Activated naive CD4-positive, alpha-beta T cell treated with anti-CD3 and anti-CD28 coated beads for 36 hours (primary cell): ENCODE measurements at places on chromosomes 13 and 19. TPM values are rescaled to one million over a fixed set of nuclear protein-coding genes. Genes with fewer than 3 reads are reported as not detected.
A peak's percentile ranks its signal among the peaks of the same experiment; 100 is the strongest.

- no peaks in the 10 kb centered on the region for H3K36me3 ChIP-seq
- DNase-seq = no peak
- H3K4me3 ChIP-seq = no peak overlapping the region
Observed at GRCh38 chr13:66180836-66181235, 1049.3 kb downstream of the PCDH9 start.

MZT1 gene
- 32.9 TPM for total RNA-seq

DNA sequence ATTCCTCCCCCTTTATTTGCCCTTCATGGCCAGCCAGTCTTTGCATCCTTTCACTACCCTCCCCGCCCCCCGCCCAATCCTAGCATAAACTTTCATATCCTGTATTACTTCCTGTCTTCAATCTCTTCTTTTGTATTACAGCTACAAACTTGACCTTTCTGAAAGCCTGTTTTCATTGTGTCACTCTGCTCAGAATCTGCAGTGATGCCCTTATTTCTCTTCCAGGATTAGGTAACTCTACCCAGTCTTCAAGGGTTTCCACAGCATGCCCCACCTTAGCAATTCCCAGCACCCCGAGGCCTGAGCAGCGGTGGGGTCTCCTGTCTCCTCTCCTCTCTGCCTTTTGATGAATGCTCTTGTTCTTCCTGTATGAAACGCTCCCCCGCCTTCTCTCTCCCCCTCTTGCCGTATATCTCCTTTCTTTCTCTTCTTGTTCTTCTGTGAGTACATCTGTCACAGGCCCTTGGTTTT, 145.6 kb downstream of the SHISA2 start:
- H3K4me3 ChIP-seq = no peak overlapping the region
- no peaks in the 10 kb centered on the region for H3K36me3 ChIP-seq
- H3K27ac ChIP-seq = no peak overlapping the region
- H3K4me1 ChIP-seq = peaks cover 6% of the 10 kb centered on the region
- H3K27me3 ChIP-seq = no peaks in the 10 kb centered on the region

ADGRE3 gene
- not detected for total RNA-seq

DNA sequence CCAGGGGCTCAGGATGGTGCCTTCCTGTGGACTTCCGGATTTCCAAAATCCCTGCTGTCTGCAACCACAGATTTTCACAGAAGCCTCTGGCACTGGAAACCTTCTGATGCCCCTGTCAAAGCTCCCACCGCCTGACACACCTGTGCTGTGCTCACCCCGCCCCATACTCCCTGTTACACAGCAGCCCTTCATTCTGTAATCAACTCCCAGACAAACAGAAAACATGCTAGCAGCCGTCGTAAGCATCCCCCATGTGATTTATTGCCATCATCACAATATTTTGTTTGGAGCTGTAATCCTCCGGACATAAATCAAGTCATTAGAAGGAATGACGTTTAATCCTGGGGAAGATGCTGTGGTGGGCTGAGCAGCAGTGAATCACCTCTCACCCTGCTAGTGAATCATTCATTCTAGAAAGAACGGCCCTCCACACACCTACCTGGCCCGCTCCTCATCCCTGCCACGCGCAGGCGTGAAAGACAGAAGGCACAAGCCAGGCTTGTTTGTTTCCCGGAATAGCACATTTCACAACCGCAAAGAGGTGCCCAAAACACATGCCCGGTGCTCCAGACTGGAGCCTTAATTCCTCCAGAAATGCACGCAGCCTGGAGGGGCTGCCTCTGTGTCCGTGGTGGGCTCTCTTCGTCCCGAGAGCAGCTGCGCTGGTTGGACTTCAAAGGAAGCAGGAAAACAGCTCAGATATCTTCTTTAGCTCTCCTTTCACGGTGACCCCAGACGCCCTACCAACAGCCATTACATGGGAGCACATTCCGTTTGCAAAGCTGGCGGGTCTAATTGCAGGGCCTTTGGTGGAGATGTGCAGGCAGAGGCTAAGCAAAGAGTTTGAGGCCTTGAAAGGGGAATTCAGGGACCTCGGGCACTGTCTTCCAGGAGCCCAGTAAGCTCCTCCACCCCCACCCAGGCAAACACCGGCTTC, 41.3 kb upstream of the KCTD15 start:
- H3K4me3 ChIP-seq = no peak overlapping the region
- peaks cover 11% of the 10 kb centered on the region for H3K27me3 ChIP-seq
- H3K4me1 ChIP-seq = no peaks in the 10 kb centered on the region
- no peaks in the 10 kb centered on the region for H3K36me3 ChIP-seq

- no peak overlapping the region for H3K4me3 ChIP-seq
- DNase-seq = no peak
- no peaks in the 10 kb centered on the region for H3K4me1 ChIP-seq
- H3K27ac ChIP-seq = no peak overlapping the region
Observed at GRCh38 chr13:89294115-89294867, 1623.1 kb downstream of the SLITRK5 start.

TPRX1 gene
- not detected for total RNA-seq

DNA sequence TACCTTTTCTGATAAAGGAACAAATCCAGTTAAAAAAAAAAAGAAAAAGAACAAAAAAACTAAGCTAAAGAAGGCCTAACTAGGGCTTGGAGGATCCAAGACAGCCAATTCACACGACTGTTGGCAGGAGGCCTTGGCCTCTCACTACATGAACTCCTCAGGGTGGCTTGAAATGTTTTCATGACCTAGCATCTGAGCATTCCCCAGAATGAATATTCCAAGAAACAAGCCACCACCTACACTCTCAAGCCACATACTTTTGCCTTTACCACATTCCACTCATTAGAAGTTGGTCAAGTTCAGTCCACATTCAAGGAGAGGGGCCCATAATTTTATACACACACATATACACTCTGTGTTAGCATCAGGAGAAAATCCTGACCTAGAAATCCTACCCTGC, 97.6 kb upstream of the SIAH3 start:
- no peak overlapping the region for H3K4me3 ChIP-seq
- H3K36me3 ChIP-seq = no peaks in the 10 kb centered on the region
- H3K27me3 ChIP-seq = no peaks in the 10 kb centered on the region
- DNase-seq = no peak

GRCh38 chr13:48570216-48570828, 37.4 kb upstream of the RCBTB2 start:
- H3K27me3 ChIP-seq = peaks cover 14% of the 10 kb centered on the region
- H3K36me3 ChIP-seq = no peaks in the 10 kb centered on the region
- DNase-seq = no peak
- no peak overlapping the region for H3K27ac ChIP-seq
- H3K4me1 ChIP-seq = peaks cover 7% of the 10 kb centered on the region
- no peak overlapping the region for H3K4me3 ChIP-seq

DNA sequence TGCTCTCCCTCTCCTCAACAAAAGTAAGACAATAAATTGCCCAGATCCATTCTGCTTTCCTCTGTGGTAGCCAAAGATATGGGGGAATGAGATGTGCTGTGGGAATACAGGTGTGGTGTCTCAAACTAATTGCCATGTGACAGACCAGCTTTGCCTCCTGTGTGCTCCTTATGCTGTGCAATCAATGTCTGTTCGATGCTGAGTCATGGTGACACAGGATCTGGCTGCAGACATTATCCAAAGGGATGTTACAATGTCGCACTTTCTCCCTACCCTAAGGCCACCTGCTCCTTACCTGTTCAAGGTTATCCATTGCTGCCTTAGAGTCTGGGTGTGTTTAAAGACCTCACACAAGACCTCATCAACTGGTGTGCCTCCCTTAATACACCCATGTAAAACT, 32.5 kb downstream of the FGF14 start:
- H3K27ac ChIP-seq = no peak overlapping the region
- peaks cover 7% of the 10 kb centered on the region for H3K27me3 ChIP-seq
- H3K36me3 ChIP-seq = no peaks in the 10 kb centered on the region
- H3K4me3 ChIP-seq = no peak overlapping the region
- H3K4me1 ChIP-seq = no peaks in the 10 kb centered on the region
- DNase-seq = no peak

- no peak overlapping the region for H3K4me3 ChIP-seq
- no peaks in the 10 kb centered on the region for H3K36me3 ChIP-seq
- no peak for DNase-seq
- H3K27me3 ChIP-seq = no peaks in the 10 kb centered on the region
Observed at GRCh38 chr19:8025316-8025715, 19.9 kb upstream of the ELAVL1 start.

- H3K4me1 ChIP-seq = no peaks in the 10 kb centered on the region
- no peak for DNase-seq
- no peak overlapping the region for H3K27ac ChIP-seq
- H3K27me3 ChIP-seq = no peaks in the 10 kb centered on the region
Observed at GRCh38 chr13:103618151-103618550, 551.9 kb upstream of the SLC10A2 start.

DNA sequence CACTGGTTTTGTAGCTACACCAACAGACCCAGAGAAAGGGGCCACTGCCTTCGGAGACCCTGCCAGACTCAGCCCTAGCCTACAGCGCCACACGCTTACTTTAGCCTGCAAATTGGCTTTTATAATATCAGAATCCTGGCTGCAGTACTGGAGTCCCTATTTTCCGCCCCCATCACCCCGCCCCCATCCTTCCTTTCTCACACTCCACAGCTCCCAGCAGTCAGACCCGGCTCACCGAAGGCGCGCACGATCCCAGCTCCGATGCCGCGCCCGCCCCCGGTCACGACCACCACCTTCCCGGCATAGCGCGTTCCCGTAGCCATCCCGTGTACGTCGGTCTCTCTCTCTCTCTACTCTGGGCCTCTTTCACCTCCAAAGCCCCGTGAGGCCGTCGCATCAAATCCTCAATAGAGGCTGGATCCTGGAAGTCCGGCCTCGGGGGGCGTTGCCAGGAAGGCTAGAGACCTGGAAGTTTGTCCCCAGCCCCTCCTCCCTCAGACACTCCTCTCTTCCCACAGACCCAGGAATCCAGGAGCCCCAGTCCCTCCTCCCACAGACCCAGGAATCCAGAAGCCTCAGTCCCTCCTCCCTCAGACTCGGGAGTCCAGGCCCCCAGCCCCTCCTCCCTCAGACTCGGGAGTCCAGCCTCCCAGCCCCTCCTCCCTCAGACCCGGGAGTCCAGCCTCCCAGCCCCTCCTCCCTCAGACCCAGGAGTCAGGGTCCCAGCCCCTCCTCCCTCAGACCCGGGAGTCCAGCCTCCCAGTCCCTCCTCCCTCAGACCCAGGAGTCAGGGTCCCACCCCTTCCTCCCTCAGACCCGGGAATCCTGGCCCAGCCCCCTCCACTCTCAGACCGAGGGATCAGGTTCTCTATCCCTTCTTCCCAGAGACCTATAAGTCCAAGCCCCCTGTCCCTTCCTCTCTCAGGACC, at the start of gene HSD17B14:
HSD17B14 (minus strand) TSS at position 403 of the 929 bp plus-strand sequence; CDS start at position 323, 80 bp downstream.
- H3K4me3 ChIP-seq = peak within 1 kb of the TSS; percentile 73
- H3K36me3 ChIP-seq = no peaks in the 10 kb centered on the region
- H3K27ac ChIP-seq = peak within 1 kb of the TSS; percentile 31
- DNase-seq = no peak
- H3K4me1 ChIP-seq = peaks cover 20% of the 10 kb centered on the region
- peaks cover 2% of the 10 kb centered on the region for H3K27me3 ChIP-seq

DNA sequence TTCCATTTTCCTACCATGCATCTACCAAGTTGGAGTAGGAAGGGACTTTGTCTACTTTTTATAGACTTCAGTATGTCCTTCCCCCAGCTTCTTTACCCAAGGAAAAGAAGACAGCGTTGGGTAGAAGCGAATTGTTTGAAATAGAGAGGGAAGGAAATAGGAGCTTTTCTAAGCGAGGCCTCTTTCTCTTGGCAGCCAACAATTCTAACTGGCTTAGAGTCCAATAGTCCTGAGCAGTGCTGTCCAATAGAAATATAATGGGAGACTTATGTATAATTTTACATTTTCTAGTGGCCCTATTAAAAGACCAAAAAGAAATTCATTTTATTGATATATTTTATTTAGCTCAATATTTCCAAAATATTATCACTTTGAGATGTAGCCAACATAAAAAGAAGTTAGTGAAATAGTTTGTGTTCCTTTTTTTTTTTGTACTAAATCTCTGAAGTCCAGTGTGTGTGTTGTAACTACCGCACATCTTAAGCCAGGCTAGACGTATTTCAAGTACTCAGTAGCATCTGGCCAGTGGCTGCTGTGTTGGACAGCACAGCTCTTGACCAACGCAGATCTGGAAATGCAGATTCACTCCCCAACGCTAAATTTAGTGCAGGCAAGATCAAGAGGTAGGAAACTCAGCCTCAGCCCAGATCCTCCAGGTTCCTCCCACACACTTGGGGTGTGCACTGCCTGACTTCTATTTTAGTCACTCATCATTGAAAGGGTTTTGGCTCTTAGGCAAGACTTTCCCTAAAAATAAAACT, 179.2 kb downstream of the SHISA2 start:
- peaks cover 58% of the 10 kb centered on the region for H3K4me1 ChIP-seq
- H3K27me3 ChIP-seq = no peaks in the 10 kb centered on the region
- no peak overlapping the region for H3K4me3 ChIP-seq
- peak; percentile 45 for DNase-seq

DNA sequence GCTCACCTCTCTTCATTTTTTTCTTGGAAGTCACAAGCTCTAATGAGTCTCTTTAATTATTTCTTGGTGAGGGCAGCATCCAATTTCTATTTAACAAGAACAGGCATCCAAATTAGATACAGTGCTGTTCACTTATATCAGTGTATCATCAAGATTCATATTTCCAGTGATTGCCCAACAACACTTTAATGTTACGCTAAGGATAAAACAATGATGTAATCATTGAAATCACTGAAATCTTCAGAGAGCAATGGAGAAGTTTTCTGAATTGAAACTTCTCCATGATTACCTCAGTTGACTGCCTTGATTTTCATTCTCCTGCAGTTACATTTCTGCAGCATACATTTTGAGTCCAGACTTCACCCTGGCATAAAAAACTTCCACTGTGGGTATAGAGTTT, 17.1 kb upstream of the LRCH1 start:
- H3K36me3 ChIP-seq = no peaks in the 10 kb centered on the region
- H3K27ac ChIP-seq = no peak overlapping the region
- peaks cover 9% of the 10 kb centered on the region for H3K4me1 ChIP-seq
- no peak for DNase-seq
- no peaks in the 10 kb centered on the region for H3K27me3 ChIP-seq

- H3K4me3 ChIP-seq = no peak overlapping the region
- peaks cover 2% of the 10 kb centered on the region for H3K36me3 ChIP-seq
- no peak overlapping the region for H3K27ac ChIP-seq
- DNase-seq = no peak
- peaks cover 6% of the 10 kb centered on the region for H3K4me1 ChIP-seq
- no peaks in the 10 kb centered on the region for H3K27me3 ChIP-seq
Observed at GRCh38 chr13:23771552-23771951, 117.6 kb downstream of the MIPEP start.

ZNF460 gene
- total RNA-seq = 63.3 TPM

FCHO1 gene
- 56.8 TPM for total RNA-seq

DNA sequence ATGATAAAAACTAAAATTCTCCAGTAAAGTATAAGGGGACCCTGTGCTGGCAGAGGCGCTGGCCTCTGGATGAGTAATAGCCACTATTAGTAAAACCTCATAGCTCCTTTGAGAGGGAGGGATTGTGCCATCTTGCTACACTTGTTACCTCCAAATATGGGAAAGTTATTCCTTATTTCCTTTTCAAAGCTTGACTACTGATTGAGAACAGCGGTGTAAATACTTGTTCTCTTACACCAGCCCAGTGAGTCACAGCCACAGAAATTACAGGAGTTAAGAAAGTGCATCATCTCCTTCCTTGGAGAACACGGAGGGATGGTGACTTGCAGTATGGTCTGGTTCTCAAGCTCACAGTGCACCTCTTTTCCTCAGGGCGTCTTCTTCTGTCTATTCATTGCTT, 379.0 kb downstream of the EFNB2 start:
- no peaks in the 10 kb centered on the region for H3K27me3 ChIP-seq
- no peak overlapping the region for H3K27ac ChIP-seq
- H3K4me3 ChIP-seq = no peak overlapping the region
- DNase-seq = no peak

PRTN3 gene
- not detected for total RNA-seq

TRAPPC5 gene
- total RNA-seq = 82.4 TPM
